ENCODE measurements at places on chromosomes 6 and 20.
A peak's percentile ranks its signal among the peaks of the same experiment; 100 is the strongest.

- DNase-seq: no peak
Observed at GRCh38 chr6:120010075-120010474, 660.5 kb upstream of the MAN1A1 start.

DNA sequence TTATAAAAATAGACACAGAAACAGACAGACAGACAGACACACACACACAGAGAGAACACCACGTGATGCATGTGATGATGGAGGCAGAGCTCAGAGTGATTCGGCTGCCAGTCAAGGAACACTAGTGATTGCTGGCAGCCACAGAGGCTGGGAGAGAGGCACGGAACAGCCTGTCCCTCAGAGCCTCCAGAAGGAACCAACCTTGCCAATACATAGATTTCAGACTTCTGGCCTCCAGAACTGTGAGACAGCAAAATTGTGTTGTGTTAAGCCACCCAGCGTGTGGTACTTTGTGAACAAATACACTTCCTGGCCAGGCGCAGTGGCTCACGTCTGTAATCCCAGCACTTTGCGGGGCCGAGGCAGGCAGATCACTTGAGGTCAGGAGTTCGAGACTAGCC is 9.5 kb upstream of the PARD6B start:
- no peak for DNase-seq

DNA sequence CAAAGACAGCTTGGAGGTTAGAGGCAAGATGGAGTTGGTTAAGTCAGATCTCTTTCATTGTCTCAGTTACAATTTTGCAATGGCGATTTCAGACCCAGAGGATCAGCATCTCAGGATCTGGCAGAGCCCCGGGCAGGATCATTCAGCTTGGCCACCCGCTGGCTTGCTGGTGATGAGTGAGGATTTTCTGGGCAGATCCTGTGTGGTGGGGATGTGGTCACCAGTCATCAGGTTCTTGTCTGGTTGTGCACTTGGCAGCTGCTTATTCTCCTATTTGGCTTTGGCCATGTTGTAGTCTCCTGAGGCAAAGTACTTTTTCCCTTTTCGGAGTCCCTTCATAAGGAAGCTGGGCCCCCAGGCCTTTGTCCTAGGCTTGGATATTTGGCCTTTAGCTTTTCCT is 953.9 kb downstream of the KIF16B start:
- no peak for DNase-seq

DNA sequence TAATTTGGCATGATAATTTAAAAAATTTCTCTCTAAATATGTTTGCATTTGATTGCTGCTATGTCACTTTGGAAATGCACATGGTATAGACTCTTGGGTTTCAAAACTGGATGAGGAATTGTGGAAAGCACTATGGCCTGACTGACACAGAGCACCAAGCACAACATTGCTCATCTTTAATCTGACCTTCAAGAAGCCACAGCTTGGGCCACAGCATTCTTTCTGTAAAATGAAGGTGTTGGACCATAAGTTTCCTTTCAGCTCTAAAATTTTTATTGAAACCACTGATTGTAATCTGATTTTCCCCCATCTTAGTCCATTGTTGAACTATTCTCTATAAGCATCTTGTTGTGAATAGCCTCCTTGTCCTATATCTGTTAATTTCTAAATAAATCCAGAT is 41.0 kb downstream of the QKI start:
- no peak for DNase-seq

- DNase-seq: no peak
Observed at GRCh38 chr6:137211910-137212309, 7.3 kb downstream of the IFNGR1 start.

- no peak for DNase-seq
Observed at GRCh38 chr20:33555755-33556154, 65.9 kb downstream of the CBFA2T2 start.

GRCh38 chr20:47318027-47318585 is 38.4 kb downstream of the ZMYND8 start:
- no peak for DNase-seq

- no peak for DNase-seq
Observed at GRCh38 chr6:41405941-41406727, 70.7 kb downstream of the NCR2 start.

DNA sequence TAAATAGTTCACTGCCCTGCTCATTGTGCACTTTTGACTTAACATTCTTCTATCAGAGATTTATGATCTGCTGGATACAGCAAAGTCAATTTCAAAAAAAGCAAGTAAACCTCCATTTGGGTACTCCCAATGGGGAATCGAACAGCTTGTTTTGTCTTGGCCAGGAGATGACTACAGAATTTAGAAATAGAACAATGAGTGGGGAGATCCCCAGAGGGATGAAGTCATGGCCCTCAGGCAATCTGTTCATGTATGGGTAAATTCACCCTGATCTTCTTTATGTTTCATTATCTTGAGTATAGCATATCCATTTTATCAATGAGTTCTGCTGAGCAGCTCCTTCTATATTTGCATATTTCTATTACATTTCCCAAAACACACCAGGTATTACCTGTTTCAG is 1681.9 kb downstream of the HACE1 start:
- DNase-seq: no peak

- no peak for DNase-seq
Observed at GRCh38 chr20:58447511-58448391, 58.7 kb downstream of the VAPB start.

DNA sequence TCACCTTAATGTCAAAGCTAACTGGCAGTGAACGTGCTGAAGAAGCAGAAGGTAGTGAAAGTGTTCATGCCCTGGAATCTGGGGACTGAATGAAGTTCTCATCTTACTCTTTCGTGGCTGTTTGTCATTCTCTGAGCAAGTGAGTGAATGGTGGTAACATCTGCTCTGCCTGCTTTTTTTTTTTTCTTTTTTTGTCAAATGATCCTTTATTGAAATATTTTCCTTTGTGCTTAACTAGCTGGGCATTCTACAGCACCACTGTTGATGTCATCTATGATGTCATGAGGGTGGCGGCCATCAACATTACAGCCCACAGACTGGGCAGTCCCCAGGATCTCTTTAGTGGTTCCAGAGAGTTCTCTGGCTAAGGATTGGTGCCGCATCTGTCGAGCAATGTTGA is 65.2 kb downstream of the RIN2 start:
- no peak for DNase-seq

DNA sequence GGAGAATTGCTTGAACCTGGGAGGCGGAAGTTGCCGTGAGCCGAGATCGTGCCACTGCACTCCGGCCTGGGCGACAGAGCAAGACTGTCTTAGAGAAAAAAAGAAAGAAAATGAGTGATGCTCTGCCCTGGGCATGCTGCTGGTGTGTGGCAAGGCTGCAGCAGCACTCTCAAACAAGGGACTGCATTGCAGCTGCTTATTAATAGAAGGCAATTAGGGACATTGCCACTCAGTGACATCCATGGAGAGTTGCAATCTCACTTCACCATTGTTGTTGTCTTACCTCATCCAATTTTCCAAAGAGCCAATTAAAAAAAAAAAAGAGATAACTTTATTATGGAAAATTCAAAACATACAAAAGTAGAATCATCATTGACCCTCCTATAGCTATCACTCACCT is 131.1 kb downstream of the LRRC1 start:
- no peak for DNase-seq

- DNase-seq: no peak
Observed at GRCh38 chr6:18446771-18447170, 59.6 kb downstream of the RNF144B start.

GRCh38 chr6:2183246-2183645 is 62.2 kb downstream of the GMDS start:
- DNase-seq: no peak

DNA sequence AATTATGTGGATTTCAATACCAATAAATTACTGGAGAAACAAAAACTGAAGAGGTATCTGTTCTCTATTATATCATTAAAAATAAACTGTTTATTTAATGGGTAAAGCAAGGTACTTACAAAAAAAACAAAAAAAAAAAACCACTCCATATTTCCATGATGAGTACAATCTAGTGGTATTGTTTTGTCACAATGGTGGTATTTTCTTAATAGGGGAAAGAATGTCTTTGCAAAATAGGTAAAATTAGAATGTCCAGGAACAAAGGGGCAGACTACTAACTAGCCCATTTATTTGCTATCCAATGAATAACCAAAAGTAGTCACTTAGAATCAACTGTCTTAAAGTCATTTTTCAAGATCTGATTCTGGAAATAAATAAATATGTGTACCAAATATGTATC is 92.0 kb downstream of the ARHGAP18 start:
- DNase-seq: no peak

- no peak for DNase-seq
Observed at GRCh38 chr20:25191689-25192088, 3.8 kb upstream of the ENTPD6 start.

DNA sequence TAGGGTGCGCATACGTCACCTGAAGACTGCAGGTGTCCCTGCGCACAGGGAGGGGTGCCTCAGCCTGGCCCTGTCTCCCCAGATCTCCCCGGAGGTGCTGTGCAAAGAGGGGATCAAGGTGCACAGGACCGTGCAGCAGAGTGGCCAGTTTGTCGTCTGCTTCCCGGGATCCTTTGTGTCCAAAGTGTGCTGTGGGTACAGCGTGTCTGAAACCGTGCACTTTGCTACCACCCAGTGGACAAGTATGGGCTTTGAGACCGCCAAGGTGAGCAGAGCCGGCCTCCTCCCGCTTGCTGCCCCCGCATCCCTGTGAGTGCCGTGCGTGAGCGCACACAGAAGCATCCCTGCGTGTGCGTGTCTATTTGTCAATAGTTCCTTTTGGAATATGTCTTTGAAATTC is 150.7 kb downstream of the DTNBP1 start:
- no peak for DNase-seq

DNA sequence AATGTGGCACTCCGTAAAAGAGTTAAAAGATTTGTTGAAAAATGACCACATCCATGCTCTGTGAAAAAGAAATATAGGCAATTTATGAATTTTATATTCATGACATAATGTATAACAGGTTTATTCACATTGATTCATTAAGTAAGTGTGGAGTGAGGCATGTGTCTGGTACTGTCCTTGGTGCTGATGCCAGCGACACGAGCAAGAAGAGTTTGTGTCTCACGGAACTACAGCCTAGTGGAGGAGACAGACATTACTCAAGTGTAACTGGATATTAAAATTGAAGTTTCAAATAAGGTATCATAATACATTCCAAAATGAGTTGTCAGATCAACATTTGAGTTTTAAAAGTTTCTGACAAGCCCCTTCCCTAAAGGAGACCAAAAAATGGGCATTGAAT is 158.2 kb upstream of the PRND start:
- DNase-seq: no peak

- DNase-seq: no peak
Observed at GRCh38 chr6:14146506-14147096, 29.0 kb downstream of the CD83 start.

- DNase-seq: no peak
Observed at GRCh38 chr6:17054647-17055046, 47.2 kb upstream of the STMND1 start.

DNA sequence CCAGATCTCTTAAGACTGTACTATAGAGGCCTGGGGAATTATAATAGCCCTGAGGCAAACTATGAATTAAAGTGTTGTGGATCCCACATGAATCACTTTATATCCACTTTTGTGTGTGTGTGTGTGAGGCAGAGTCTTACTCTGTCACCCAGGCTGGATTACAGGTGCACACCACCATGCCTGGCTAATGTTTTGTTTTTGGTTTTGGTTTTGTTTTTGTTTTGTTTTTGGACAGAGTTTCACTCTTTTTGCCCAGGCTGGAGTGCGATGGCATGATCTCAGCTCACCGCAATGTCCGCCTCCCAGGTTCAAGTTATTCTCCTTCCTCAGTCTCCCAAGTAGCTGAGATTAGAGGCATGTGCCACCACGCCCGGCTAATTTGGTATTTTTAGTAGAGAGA is 32.2 kb upstream of the MICB start:
- DNase-seq: no peak

- DNase-seq: peak; percentile 59
Observed at GRCh38 chr20:23668477-23668951, 20.3 kb downstream of the CST4 start.

DNA sequence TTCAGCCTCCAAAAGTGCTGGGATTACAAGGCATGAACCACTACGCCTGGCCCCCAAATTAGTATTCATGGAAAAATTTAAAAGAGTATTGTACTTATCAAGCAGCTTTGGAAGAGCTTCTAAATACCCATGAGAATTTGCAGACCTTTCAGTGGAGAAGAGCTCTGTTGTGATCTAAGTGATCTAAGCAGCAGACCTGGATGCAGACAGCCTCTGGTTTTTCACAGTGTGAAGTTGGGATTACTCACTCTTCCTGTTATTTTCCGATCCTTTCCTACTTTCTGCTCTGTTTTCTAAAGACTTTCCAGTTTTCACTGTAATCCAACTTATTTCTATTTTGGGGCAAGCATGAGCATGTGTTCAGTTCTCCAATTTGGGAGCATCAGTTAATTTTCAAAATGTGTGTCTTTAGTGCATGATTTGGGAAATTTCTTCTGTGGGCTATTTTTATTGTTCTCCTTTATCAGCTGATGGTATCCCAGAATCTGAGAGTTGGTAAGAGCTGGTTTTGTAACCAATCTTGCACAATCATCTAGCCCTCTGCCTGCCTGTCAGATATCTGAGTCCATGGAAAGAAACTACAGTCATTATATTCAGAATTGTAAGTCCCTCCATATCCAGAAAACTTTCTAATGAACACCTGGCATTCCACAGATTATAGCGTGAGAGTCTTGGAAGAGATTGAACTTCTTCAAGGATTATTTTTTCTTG is 207.7 kb upstream of the DTNBP1 start:
- DNase-seq: no peak

GRCh38 chr6:138292482-138292881 is 74.2 kb upstream of the PBOV1 start:
- DNase-seq: no peak

DNA sequence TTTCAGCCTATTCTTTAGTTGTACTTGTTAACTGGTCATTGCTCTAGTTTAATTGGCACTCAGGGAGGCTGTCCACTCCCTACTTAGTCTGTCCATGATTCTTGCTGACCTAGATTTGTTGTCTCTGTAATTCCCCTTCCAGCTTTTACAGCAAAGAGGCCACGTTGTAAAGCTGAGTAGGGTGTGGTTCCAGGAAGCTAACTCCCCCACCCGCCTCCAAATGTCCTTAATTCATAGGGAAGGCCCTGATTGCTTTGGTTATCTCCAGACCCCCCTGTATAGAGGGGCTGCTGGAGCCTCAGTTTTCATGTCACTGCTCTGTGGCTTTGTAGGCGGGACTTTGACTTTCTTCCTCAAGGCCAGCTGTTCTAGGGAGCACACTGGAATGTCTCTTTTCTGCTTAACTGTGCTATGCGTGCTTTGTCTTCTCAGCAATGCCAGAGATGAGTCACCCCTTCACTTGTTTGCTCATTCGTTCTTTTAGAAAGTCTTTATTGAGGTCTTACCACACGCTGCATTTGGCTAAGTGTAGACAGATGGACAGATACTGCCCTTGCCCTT is 175.1 kb upstream of the JAG1 start:
- no peak for DNase-seq

GRCh38 chr20:1894471-1894950 is 696 bp upstream of the SIRPA start:
- DNase-seq: no peak

DNA sequence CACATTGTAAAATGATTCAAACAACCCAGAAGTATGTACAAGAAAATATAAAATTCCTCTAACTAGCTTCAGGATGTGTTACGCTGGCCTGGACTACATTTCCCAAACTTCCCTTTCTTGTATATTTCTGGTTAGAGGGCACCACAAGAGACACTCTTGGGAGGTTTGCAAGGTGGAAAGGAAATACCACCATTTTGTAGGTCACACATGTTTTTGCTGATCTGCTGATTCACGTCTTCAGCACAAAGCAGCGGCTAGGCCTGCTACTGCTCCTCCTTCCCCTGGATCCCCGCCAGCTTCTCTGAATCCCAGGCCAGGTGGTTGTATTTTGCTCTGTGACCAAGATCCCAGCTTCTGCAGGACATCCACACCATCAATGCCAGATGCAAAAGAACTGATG is 104.2 kb downstream of the AGPAT4 start:
- DNase-seq: no peak

- DNase-seq: no peak
Observed at GRCh38 chr6:26543953-26544352, 5.8 kb downstream of the HMGN4 start.

Measured in activated CD8-positive, alpha-beta memory T cell treated with anti-CD3 and anti-CD28 coated beads, Interleukin-2, amount 50 U/mL, for 48 hours (primary cell).